ENCODE measurements at places on chromosomes 2 and 18. TPM values are rescaled to one million over a fixed set of nuclear protein-coding genes. Genes with fewer than 3 reads are reported as not detected.

DIPK1C gene
- not detected for total RNA-seq

CPO gene
- not detected for total RNA-seq

CXCR4 gene
- 1.5 TPM for total RNA-seq

NPC1 gene
- total RNA-seq = 39.9 TPM

LIPG gene
- total RNA-seq = 25.7 TPM

NUP35 gene
- 22.6 TPM for total RNA-seq

CNRIP1 gene
- total RNA-seq = 5.2 TPM

MAL gene
- total RNA-seq = not detected

SLC1A4 gene
- total RNA-seq = 6.0 TPM

MERTK gene
- total RNA-seq = 27.3 TPM

PLB1 gene
- 1.1 TPM for total RNA-seq

ALPP gene
- not detected for total RNA-seq

ITGB6 gene
- 14.3 TPM for total RNA-seq

TTL gene
- total RNA-seq = 42.9 TPM

NHEJ1 gene
- total RNA-seq = 11.7 TPM

B4GALT6 gene
- 46.3 TPM for total RNA-seq

COQ10B gene
- 14.6 TPM for total RNA-seq

ANKRD53 gene
- total RNA-seq = 4.9 TPM

ANXA4 gene
- 45.1 TPM for total RNA-seq

UBE2E3 gene
- total RNA-seq = 109 TPM

SNTG2 gene
- not detected for total RNA-seq

MSTN gene
- total RNA-seq = 0.29 TPM

RAD51AP2 gene
- 0.18 TPM for total RNA-seq

ZNF892 gene
- total RNA-seq = 17.0 TPM

SCYGR4 gene
- not detected for total RNA-seq

SMAD7 gene
- 76.8 TPM for total RNA-seq

MYOM1 gene
- 1.2 TPM for total RNA-seq

GPR35 gene
- total RNA-seq = 6.0 TPM

GALNT5 gene
- 1.3 TPM for total RNA-seq

GKN1 gene
- total RNA-seq = not detected

ABCG8 gene
- not detected for total RNA-seq

TNFRSF11A gene
- total RNA-seq = 0.38 TPM

FBXO15 gene
- total RNA-seq = 2.2 TPM

ACADL gene
- 13.2 TPM for total RNA-seq

REG1A gene
- not detected for total RNA-seq

PMS1 gene
- total RNA-seq = 50.3 TPM

MROH2A gene
- not detected for total RNA-seq

RABL2A gene
- 39.5 TPM for total RNA-seq

CHRND gene
- not detected for total RNA-seq

POTEC gene
- not detected for total RNA-seq

CFAP53 gene
- 0.65 TPM for total RNA-seq

SERPINB4 gene
- not detected for total RNA-seq

SATB2 gene
- 4.0 TPM for total RNA-seq

PLEKHM3 gene
- total RNA-seq = 14.7 TPM

RND3 gene
- 144 TPM for total RNA-seq

SALL3 gene
- total RNA-seq = 0.36 TPM
